ENCODE measurements at places on chromosomes 12 and 14.
A peak's percentile ranks its signal among the peaks of the same experiment; 100 is the strongest.

DNA sequence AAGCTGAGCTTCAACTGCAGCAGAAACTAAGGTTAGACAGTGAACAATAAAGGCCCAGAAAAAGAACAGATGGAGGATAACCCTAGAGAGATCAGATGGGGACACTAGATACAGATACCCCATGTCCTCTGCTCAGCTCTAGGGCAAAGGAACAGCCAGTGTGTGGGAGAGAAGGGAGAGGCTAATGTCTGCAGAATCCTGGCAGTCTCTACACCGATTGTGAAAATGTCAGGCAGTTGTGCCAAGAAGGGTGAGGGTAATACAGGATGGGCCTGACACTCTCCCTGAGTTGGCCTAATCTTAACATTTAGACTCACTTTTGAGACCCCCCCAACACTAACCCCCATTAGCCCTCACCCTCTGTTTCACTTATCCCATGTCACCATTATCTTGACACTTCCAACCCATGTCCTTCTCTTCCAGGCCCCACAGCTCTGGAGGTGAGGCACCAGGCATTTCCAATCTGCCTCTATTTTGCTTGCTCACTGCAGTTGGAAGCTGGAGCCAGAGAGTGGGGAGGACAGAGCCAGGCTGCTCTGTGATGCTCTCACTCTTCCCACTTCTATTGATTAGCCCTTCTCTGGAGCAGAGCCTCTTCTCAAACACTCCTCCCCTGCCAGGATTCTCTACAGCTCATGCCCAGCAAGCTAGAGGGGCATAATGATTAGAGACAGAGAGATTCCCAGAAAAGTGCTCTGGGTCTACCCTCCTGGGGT is 3.0 kb upstream of the BLOC1S1 start:
- no peak for DNase-seq

GRCh38 chr14:85437148-85437547 is 92.8 kb upstream of the FLRT2 start:
- DNase-seq, result no peak

GRCh38 chr12:97313471-97314190 is 149.0 kb upstream of the RMST start:
- no peak for DNase-seq

GRCh38 chr14:105019861-105020814 is 745 bp downstream of the CDCA4 start:
- DNase-seq, result peak; percentile 61

- DNase-seq, result no peak
These were observed 12.5 kb downstream of the CFAP251 start for GRCh38 chr12:121930862-121931261.

GRCh38 chr12:64440100-64440499 is 11.8 kb upstream of the TBK1 start:
- DNase-seq, result no peak

GRCh38 chr14:67630186-67630585 is 10.5 kb downstream of the ARG2 start:
- no peak for DNase-seq

DNA sequence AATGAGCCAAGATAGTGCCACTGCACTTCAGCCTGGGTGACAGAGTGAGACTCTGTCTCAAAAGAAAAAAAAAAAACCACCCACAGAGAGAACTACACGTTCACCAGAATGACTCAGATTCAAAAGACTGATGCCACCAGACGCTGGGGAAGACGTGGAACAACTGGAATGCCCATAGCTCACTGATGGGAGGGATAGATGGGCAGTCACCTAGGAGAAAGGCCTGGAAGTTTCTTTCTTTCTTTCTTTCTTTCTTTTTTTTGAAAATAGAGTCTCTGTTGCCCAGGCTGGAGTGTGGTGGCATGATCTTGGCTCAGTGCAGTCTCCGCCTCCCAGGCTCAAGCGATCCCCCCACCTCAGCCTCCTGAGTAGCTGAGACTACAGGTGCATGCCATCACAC is 10.0 kb upstream of the KLC1 start:
- no peak for DNase-seq

DNA sequence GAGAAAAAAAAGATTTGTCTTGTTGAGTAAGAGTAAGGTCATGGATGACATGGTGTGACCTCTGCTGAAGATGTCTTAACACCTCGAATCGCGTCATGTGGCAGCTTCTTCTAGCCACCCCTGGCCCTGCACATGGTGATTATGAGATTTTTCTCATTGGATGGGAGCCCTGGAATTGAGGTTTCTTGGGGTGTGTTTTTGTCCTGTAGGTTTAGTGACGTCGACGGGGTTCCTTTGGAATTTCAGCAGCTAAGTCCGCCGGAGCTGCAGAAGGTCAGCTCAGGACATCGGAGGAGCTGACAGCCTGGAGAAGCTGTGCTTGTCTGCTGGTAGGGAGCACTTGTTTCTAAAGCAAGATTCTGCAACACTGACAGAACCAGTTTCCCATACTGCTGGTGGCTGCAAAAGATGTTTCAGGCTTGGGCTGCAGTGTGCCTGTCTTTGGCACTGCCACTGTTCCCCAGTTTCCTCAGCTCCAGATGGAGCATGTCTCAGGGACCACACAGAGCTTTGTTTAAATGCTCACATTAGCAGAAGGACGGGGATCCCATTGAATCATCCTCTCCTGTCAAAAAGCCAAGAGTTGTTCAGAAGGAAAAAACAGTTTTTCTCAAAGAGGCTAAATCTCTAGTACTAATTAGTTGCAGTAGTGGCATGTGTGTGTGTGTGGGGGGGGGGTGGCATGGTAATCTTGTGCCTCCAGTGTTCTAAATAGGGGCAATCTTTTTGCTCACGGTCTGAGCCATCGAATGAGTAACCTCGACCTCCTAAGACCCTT is 5.2 kb upstream of the FOS start:
- no peak for DNase-seq

GRCh38 chr12:18468246-18469075 is 207.1 kb downstream of the PIK3C2G start:
- DNase-seq, result no peak

DNA sequence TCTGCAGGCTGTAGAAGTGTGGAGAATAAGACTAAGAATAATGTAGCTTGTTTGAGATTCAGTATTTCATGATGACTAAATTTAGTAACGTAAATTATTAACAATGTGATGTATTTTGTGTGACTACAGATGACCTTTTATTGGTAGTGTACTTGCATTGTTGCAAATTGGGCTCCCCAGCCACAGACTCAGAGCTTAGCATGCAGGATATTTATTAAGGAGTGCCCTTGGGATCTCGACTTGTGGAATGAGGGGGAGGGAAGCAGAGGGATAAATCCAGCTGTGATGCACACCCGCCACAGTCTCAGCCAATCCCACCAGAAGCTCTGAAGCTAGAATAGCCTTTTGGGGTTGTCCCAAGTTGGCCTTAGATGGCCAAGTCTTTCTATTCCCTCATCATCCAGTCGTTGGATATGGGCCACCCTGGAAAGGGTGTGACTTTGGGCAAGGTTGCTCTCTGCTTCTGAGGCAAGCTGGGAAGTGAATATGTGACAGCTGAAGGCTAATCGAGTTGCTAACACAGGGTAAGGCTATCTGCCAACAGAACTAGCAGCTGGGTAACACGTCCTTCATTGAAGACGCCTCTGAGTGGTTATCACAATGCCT is 42.1 kb upstream of the USP44 start:
- no peak for DNase-seq

Data from germinal center (tissue), 1 donor.